ENCODE measurements at places on chromosomes 4 and X. TPM values are rescaled to one million over a fixed set of nuclear protein-coding genes. Genes with fewer than 3 reads are reported as not detected.

The ACOX3 gene
- total RNA-seq = 26.9 TPM

The SULT1E1 gene
- not detected for total RNA-seq

The ATRX gene
- 132 TPM for total RNA-seq

The GPR50 gene
- total RNA-seq = not detected

- no peak for DNase-seq
These were observed 138.6 kb upstream of the GPR101 start for GRCh38 chrX:137172317-137172948.

DNA sequence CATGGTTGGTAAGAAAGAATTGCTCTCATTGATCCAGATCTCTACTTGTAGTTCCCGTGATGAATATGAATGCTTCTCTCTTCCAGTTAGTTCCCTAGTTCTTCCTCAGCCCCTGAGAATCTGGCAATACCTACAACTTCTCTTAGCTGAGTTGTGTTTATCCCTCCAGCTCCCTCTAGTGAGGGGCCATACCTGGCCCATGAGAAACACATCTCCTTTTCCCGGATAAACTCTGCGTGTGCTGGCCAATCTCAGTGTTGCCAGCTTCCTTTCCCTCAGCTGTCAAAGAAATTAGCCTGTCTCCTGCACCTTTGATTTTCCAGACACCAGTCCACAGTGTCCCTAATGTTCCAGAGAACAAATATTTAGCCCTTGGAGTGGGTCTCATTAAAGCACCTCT is 5.7 kb downstream of the CBLL2 start:
- no peak for DNase-seq

- DNase-seq = no peak
These were observed 5.7 kb upstream of the TMEM192 start for GRCh38 chr4:165118256-165118909.

DNA sequence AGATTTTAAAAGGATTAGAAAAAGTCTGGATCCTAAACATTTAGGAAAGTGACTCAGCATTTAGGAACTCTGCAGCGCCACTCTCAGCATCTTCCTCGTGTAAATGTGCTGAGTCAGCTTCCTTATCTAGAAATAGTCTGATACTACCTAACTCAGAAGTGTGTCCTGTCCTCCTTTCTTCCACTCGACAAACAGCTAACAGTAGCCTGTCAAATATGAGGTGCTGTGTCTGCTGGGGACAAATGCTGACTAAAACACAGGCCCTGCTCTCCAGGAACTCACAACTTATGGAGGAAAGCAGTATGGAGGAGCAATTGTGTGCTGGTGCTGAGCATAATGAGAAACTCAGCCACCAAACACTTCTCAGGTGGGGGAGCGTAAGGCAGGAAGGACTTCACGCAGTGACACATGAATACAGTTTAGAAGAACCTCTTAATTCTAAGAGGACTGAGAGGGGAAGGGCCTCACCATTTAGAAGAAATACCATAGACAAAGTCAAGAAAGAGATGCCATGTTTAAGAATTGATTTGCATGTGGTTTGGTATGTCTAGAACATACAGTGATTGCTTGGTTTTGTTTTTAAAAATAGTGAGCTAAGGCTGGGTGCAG is 125.3 kb downstream of the SOWAHB start:
- no peak for DNase-seq

- DNase-seq = no peak
These were observed 71.1 kb downstream of the TRAM1L1 start for GRCh38 chr4:117014236-117014635.

GRCh38 chrX:150512461-150512901 is 55.9 kb upstream of the MTM1 start:
- DNase-seq = no peak

DNA sequence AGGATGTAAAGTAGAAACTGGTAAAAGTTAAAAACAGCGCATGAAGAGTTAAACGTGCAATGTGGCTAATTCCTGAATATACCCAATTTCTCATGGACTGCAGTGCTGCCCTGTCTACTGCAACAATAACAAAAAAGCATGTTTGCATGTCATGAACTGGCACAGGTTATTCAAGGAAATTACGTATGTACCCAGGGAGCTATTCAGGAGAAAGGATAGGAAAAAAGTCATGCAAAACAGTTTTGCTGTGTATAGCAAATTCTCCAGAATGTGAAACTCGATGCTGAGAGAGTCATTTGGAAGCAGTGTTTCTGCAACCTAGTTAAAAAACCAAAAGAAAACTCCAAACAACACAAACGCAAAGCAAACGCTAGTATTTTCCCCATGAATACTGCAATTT is 381.5 kb upstream of the PRKX start:
- DNase-seq = no peak

GRCh38 chrX:65697915-65698796 is 30.7 kb downstream of the MSN start:
- DNase-seq = no peak

All from hematopoietic multipotent progenitor cell (in vitro differentiated cells).